Left kidney (tissue), 8 donors: ENCODE measurements at places on chromosomes 4 and X.

DNA sequence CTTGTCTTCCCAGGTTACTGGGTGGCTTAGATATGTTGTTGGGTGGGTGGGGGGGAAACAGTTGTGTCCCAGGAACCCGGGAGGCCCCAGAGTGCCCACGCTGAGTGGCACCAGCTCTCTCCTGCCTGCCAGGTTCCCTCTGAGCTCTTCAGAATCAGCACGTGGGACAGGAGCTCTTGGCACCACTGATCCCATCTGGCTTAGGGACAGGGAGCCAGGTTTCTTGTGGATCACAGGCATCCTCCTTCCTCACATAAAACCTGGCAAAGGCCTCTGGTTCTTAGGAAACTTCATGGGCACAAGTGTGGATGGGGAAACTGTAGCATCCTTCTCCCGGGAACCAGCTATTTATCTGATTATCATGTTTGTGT lies 3.4 kb downstream of the GPR78 start:
- DNase-seq = no peak

DNA sequence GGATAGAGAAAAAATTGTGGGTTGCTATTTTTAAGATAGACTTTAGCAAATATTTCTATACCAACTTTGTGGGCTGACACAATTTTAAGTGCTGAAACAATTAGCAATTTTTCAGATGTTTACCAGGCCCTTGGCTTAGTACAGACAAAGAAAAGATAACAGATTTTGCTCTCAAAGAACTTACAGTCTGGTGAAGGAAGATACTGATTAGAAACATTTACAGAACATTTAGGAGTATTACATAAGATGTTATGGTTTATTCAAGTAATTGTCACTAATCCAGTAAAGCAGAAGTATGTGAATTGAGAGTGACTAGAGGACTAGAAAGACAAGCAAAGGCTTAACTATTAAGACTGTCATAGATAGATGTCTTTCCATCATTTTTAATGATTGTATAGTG lies 35.3 kb upstream of the NDUFC1 start:
- no peak for DNase-seq

GRCh38 chrX:115337491-115338144 lies 48.1 kb downstream of the LUZP4 start:
- DNase-seq = no peak

GRCh38 chr4:86346320-86346719 lies 13.5 kb downstream of the MAPK10 start:
- DNase-seq = no peak

DNA sequence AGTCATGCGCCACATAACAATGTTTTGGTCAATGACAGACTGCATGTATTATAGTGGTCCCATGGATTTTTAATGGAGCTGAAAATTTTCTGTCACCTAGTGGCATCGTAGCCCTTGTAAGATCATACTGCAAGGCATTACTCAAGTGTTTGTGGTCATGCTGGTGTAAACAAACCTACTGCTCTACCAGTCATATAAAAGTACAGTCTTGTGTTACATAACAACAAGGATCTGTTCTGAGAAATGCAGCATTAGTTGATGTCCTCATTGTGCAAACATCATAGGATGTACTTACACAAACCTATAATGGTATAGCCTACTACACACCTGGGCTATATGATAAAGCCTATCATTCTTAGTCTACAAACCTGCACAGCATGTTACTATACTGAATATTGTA lies 34.6 kb downstream of the COX18 start:
- no peak for DNase-seq

DNA sequence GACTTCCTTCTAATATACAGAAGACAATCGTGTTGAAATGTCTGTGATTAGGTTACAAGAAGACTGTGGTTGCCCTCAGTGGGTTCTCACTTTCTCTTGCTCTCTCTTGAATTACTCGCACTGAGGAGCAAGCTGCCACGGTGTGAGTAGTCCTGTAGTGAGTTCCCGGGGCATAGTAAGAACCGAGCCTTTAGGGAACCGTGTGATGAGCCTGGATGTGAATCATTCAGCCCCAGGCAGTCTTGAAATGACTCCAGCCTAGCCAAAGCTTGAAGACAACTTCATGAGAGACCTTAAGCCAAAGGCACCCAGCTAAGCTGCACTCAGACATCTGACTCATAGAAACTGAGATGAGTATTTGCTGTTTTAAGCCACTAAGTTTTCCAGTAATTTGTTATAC lies 292.7 kb downstream of the SPOCK3 start:
- DNase-seq = no peak

- no peak for DNase-seq
Observed at GRCh38 chr4:121227341-121227792, 63.2 kb upstream of the TNIP3 start.

DNA sequence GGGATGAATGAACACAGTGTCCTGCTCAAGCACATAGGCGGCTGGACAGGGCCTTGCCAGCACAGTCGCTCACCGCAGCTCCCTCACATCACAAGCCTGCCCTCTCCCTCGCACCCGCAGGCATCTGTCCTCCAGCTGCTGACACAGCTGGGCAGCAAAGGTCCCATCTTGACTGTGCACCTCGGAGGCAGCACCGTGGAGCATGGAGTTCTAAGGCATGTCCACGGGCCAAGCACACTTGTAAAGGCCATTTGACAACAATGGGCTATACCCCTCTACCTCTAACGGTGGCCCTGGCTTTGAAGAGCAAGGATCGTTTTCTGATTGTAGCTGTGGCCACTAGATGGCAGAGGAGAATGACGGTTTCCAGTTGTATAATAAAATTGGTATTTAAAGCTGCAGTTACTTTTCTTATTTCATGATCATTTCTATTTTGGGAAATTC lies 53.8 kb downstream of the APLN start:
- DNase-seq = no peak

DNA sequence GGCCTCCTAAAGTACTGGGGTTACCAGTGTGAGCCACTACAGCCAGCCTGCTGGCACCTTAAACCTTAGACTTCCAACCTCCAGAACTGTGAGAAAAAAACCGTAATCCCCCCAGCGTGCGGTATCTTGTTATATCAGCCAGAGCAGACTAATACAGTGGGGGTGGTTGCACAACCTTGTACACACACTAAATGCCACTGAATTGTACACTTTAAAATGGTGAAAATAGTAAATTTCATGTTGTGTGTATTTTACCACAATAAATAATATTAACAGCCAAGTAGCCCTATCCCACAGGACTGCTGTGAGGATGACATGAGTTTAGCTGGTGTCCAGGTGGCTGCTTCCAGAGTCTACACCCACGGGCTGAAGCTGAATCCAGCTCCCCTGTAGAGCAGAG lies 38.8 kb downstream of the ZBTB49 start:
- DNase-seq = no peak

DNA sequence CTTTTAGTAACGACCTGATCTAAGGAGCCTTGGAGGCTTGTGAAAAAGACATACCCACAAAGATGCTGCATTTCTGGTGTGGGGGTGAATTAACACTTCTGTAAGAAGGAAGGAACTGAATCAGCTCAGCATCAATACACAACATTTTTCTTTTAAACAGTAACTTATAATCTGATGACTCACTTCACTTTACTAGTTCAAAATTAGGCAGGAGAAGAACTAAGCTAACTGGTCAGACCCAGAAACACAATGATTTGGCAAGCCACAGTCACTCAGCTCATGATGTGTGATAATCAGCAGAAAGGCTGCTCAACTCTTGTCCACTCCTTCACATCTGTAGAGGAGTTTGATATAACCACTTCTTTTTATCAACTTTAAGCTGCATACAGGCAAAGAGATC lies 4.6 kb downstream of the MMAA start:
- DNase-seq = no peak

GRCh38 chrX:40449396-40449795 lies 131.4 kb upstream of the ATP6AP2 start:
- no peak for DNase-seq

GRCh38 chr4:120007191-120007871 lies 59.3 kb downstream of the MAD2L1 start:
- DNase-seq = peak; percentile 69

DNA sequence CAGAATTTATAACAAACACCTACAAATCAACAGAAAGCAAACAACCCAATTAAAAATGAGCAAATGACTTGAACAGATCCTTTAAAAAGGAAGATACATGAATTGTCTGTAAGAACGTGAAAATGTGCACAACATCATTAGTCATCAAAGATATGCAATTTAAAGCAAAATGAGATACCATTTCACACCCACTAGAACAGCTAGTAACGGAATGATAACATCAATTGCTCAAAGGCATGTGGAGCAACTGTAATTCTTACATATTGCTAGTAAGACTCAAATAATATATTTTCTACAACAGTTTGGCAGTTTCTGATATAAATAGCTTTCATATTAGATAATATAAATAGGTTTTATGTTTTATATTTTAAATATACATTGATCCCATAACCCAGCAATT lies 82.5 kb downstream of the LCORL start:
- DNase-seq = no peak

GRCh38 chr4:180557348-180557747 lies 1685.9 kb upstream of the TENM3 start:
- no peak for DNase-seq

DNA sequence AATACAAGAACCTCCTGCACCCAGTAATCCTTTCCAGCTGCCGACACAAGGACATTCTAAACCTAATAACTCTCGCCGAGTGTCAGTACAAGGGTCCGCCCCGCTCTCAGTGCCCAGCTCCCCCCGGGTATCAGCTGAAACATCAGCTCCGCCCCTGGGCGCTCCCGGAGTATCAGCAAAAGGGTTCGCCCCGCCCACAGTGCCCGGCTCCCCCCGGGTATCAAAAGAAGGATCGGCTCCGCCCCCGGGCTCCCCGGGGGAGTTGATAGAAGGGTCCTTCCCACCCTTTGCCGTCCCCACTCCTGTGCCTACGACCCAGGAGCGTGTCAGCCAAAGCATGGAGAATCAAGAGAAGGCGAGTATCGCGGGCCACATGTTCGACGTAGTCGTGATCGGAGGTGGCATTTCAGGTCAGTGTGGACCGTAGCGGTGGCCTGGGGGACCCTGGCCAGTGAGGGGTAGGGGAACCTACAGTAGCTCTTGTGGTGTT lies at the start of gene MAOA:
TSS of gene MAOA (plus strand) at position 295 of the 490 bp plus-strand sequence. CDS start at position 338, 43 bp downstream.
- peak; percentile 31 for DNase-seq

DNA sequence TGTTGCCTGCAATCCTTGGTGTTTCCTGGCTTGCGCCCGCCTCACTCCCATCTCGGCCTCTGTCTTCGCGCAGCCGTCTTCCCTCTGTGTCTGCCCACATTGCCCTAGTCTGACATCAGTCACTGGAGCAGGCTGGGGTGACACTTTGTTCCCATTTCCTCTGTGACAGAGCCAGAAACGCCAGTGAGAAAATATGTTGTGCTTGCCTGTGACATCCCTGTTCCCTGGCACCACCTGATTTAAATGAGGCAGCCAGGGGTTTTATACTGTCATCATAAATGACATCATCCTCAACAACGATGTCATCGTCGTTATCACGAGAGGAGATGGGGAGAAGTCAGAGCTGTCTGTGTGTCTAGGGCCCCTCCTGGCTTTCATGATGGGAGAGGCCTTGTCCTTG lies 29.1 kb downstream of the ZNF185 start:
- no peak for DNase-seq

DNA sequence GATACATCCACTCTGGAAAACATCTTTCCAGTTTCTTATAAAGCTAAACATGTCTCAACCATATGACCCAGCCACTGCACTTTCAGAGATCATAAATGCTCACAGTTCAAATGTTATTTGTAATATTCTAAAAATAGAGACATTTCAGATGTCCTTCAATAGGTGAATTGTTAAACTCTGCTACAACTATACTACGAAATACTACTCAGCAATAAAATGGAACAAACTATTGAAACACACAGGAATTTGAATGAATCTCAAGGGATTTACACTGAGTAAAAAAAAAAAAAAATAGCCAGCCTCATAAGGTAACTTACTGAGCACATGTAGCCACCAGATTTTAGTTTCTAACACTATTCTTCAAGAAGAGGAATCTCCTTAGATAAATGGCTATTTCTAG lies 253.9 kb downstream of the PCDH18 start:
- no peak for DNase-seq

DNA sequence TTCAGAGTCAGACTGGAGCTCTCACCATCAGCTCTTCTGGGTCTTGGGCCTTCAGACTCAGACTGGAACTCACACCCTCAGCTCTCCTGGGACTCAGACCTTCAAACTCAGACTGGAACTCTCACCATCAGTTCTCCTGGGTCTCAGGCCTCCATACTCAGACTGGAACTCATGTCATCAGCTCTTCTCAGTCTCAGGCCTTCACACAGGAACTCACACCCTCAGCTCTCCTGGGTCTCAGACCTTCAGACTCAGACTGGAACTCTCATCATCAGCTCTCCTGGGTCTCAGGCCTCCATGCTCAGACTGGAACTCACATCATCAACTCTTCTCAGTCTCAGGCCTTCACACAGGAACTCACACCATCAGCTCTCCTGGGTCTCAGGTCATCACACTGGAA lies 147.2 kb upstream of the MXRA5 start:
- DNase-seq = no peak

DNA sequence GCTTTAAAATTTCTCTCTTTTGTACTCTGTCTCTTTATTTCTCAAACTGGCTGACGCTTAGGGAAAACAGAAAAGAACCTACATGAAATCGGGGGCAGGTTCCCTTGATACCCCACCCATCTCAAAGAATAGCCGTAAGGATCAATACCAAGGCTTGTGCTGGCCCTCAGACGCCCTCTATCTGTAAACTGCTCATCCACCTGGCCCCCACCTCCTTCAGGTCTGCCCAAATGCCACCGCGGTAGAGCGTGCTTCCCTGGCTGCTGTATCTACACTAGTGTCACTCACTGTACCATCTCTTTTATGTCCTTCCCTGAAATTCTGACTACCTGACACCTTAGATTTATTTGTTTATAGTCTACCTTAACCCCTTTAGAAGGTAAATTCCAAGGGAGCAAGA lies 62.8 kb downstream of the SMIM20 start:
- no peak for DNase-seq

DNA sequence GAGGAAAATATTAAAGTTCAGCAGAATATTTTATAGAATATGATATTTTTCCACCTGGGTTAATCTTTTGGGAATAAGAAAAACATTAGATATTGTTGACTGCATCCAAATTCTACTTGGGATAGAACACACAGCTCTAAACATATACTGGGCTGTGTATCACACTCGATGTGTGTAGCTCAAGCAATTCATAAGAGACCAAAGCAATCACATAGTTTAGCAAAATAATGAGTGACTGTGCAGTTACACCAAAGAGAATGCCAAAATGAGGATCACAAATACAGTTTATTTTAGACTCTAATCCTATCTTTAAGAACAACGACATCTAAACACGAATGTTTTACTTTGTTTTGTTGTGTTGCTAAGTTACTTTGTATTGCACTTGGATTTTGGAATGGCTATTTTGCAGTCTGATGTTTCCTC lies 101.2 kb downstream of the CBR4 start:
- DNase-seq = no peak

- DNase-seq = no peak
Observed at GRCh38 chr4:66694739-66695138, 850.6 kb downstream of the CENPC start.
